NCI-H2081 treated with DMSO at 0.1 percent for 48 hours (cell line): ENCODE measurements at places on chromosomes 2 and 18.

DNA sequence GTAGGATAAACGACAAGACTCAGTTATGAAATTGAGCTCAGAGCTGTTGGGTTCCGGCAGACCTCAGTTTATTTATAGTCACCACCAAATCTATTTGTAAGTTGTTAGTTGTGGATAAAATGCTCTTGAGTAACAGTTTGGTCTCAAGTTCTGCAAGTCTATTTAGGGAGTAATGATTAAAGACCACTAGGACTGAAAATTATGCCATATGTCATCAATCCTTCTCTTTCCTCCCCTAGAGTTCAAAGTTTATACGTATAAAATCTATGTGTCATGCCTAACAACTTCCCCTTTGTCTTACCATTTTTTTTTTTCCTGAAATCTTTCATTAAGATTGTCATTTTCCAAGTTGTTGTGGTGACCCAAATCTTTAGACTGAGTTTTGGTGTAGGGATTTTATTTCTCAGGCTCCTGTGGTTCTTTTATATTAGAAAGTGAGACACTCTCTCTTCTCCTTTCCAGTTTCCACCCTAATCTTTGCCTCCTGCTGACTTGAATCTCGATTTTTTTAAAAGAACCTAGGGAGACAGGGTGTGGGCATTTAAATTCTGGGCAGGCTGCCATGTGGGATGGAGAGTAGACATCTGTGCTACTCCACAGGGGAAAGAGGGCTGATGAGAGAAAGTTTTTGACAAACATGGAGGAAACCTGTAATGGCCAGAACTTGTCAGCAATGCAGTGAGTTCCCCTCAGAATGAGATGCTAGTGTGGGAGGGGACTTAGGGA is 51.0 kb downstream of the LAMA3 start:
- no peak for DNase-seq

DNA sequence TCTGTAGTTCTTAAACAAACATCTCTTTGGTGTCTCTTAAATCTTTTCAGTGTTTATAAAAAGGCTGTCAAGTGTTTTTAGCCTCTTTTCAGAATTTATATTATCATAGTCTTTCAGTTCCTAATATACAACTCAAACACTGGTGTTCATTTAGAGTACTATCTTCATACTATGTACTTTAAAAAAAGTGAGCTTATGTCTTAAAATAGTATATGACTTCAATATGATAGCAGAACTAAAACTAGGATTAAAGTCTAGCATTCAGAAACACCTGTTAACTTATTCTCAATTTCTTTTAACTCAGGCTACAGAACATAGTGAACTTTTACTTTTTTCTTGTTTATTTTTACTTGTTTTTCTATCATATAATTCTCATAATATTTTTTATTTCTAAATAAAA is 14.7 kb upstream of the IKZF2 start:
- no peak for DNase-seq

- no peak for DNase-seq
Observed at GRCh38 chr2:86596118-86596517, 27.5 kb downstream of the RNF103 start.

DNA sequence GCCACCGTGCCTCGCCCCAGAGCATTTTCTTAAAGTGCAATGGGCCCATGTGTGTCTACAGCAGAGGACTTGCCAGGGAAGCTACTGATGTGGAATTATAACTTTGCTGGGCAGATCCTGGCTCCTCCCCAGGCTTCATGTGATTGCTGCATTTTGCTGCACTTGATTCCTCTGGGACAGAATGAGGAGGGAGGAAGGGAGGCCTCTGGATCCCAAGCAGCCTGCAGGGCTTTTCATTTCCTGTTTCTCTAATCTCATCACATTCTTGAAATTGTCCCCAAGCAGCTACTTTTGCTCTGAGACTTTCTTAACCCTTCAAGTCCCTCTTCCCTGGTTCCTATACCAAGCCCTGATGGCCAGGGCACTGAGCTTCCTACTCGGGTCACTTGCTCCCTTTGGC is 134.4 kb upstream of the SEC11C start:
- no peak for DNase-seq

DNA sequence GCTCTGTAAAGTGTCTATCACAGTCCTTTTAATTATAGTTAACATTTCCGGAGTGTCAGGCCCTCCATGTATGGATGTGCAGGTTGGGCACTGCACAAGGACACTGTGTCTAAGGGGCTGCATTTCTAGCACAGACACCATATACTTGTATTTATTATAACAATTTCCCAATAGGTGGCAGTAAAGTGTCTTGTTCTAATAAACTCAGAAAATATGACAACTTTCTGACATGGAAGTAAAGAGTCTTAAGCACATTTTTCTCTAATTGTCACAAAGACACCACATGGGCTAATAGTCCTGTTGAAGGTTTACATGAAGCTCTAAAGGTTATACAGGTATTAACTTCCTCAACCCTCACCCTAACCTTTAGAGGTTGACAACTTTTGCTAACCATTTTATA is 156.6 kb downstream of the DYSF start:
- DNase-seq, result no peak

DNA sequence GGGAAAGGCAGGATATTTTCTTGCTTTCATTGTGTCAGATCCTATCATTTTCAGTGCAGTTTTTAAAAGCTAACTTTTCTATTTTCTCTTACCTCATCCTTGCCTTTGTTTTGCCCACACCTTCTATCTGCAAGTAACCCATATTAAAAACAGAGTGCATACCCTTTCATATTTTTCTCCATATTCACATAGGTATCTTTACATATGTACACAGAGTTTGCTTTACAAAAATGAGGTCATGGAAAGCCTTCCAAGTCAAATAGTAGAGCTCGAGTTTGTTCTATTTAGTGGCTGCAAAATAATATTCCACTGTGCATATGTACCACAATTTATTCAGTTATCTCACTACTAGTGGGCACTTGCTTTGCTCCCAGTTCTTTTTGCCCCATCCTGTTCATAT is 3.9 kb upstream of the DHRS9 start:
- no peak for DNase-seq

DNA sequence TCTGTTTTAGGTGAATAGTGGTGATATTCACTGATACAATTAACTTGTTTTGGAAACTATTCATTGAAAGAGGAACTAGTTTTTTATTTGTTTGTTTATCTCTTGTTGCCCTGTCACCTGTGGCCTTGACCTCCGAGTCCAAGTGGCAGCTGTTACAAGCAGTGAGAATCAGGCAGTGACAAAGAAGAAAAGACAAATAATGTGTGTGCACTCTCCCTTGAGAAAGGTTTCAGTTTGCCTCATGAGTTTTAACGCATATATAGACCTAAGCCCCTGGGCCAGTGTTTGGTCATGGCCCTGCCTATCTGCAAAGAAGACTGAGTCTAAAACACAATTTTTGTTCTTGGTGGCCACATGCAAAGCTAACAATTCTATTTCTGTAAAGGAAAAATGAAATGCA is 15.3 kb downstream of the KYNU start:
- no peak for DNase-seq

- DNase-seq, result no peak
Observed at GRCh38 chr18:23279931-23280330, 144.6 kb downstream of the CABLES1 start.

DNA sequence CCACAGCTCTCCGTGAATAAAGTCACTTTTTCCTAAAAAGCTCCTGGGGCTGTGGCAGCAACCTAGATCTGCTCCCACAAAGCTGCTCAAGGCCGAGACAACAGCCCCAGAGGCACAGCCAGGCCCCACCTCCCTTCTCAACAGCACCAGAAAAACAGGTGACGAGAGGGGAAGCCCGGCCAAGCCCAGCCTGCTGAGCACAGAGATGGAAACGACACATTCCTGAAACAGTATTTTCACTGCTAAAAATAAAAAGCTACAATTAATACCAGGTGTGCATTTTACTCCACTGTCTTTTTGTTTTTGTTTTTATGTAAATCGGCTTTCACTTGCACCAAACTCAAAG is 199.3 kb downstream of the HDAC4 start:
- DNase-seq, result no peak

DNA sequence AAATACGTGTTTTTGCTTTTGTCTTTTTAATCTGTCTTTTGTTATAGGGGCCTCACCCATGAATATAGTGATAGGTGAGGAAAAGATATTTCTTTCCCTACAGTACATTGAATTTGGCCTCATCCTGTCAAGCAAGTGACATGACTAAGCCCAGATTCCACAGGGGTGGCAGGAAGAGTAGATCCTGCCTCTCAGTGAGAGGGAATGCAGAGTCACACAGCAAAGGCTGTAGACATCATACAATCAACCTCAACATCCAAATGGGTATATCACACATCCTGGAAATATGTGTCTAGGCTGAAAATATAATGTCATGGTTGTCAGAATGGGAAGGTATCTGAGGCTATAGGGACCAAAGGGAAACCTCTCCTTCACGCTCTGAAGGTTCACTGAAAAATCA is 269.6 kb downstream of the CDH20 start:
- DNase-seq, result no peak

DNA sequence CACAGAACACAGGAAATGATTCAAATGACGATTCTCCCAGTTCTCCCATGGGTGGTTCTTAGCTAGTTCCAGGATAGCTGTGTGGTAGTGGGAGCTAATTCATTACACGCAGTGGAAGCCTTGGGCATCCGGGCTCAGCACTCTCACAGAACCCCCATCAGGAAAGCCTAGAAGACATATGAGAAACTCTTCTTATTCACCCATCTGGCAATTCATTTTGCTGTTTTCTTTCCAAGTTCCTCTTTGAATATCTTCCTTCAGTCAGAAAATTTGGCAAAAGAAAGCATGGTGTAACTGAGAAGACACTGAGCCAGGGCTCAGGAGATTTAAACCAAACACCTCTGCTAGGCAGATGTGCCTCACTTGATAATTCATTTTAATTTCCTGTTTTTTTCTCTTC is 85.2 kb upstream of the FN1 start:
- no peak for DNase-seq

- DNase-seq, result no peak
Observed at GRCh38 chr2:128440666-128441340, 122.1 kb upstream of the HS6ST1 start.

GRCh38 chr2:208984376-208985090 is 439.3 kb upstream of the MAP2 start:
- no peak for DNase-seq

DNA sequence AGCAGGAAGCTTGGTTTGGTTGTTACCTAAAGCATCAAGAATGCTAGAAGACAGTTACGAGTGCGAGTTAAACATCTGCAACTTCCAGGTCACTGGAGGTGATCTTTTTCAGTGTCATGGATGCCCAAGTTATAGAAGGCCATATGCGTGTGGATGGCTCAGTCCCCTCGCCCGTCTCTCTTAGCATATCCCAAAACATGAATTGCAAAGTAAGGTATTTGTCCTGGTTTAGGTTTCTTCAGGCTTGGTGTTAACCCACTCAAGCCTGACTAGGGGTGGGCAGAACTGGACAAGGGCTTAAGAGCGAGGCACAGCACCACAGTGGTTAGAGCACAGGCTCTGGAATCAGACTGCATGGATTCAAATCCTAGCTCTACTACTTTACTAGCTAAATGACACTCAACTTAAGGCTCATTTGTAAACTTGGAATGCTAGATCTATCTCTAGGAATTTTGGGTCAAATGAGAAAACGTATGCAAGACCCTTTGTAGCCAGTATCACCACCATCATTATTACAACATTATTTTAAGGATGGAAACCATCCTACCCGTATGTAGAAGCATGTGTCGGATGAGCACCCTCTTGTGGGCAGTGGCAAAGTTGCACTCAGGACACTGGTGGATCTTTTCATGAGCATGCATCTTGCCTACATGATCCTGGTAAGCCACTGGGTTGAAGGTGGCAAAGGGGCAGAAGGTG is 11.2 kb downstream of the ZNF142 start:
- DNase-seq, result peak; percentile 11

DNA sequence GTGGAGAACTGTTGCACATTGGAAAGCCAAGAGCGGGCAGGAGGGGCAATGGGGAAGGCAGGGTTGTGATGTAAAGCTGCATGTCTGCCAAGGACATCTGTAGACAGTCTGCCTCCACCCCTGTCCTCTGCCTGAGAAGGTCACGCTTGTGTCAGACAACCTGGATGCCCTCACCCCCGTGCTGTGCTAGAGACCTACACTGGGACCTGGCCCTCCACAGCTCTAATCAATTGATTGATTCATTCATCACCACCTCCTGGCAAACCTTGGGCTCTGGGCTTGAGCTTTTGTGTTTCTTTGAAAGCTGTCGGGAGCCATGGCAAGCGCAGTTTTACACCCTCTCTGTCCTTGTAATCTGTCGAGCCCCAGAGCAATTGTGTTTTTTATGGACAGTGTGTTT is 41.1 kb downstream of the MARCO start:
- DNase-seq, result no peak
